ENCODE measurements at places on chromosomes 6 and 20. TPM values are rescaled to one million over a fixed set of nuclear protein-coding genes. Genes with fewer than 3 reads are reported as not detected.

Gene SMPDL3A
- total RNA-seq: 7.3 TPM

Gene ILRUN
- 63.3 TPM for total RNA-seq

Gene SAPCD1
- 1.2 TPM for total RNA-seq

Gene FAM83C
- total RNA-seq: not detected

All from astrocyte (in vitro differentiated cells and primary cell).